Epithelial cell of proximal tubule (primary cell): ENCODE measurements at places on chromosomes 3 and 15. TPM values are rescaled to one million over a fixed set of nuclear protein-coding genes. Genes with fewer than 3 reads are reported as not detected.

DNA sequence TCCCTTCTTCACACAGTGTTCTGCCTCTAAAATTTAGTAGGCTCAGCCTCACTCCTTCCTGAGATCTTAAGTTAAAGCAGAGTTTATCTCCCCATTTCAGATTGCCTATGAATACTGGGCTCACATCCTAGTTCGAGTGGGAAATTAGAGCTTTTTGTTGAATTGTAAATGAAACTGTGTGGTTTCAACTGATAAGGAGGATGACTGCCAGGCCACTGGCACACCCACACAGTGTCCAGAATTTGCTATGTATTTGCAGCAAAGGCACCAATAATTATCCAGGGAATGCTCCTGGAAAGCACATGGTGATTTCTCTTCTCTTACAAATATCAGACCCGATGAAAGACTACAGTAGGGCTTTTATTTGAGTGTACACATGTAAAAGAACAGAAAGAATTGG, 308.1 kb upstream of the COL8A1 start:
- DNase-seq, result no peak

The TGFBR2 gene
- total RNA-seq, result 53.4 and 55.7 TPM in 2 replicates

GRCh38 chr15:77053709-77054108, 17.2 kb downstream of the TSPAN3 start:
- no peak for DNase-seq

- DNase-seq, result no peak
Observed at GRCh38 chr15:72833561-72833960, 50.0 kb upstream of the ADPGK start.

DNA sequence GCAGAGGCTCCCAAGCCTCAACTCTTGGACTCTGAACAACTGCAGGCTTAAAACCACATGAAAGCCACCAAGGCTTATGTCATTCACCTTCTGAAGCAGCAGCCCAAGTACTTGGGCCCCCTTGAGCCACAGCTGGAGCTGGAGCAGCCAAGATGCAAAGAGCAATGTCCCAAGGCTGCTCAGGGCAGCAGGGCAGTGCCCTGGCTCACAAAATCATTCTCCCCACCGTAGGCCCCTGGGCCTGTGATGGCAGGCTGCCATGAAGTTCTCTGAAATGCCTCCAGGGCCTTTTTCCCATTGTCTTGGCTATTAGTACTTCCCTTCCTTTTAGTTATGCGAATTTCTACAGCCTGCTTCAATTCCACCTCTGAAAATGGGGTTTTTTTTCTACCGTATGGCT, 83.4 kb downstream of the DCLK3 start:
- no peak for DNase-seq

The MYO5C gene
- total RNA-seq, result 16.9 and 22.3 TPM in 2 replicates

- no peak for DNase-seq
Observed at GRCh38 chr15:80188251-80188650, 35.5 kb downstream of the FAH start.

The CLDN18 gene
- total RNA-seq, result not detected in 2 replicates

The CSTA gene
- not detected in 2 replicates for total RNA-seq

DNA sequence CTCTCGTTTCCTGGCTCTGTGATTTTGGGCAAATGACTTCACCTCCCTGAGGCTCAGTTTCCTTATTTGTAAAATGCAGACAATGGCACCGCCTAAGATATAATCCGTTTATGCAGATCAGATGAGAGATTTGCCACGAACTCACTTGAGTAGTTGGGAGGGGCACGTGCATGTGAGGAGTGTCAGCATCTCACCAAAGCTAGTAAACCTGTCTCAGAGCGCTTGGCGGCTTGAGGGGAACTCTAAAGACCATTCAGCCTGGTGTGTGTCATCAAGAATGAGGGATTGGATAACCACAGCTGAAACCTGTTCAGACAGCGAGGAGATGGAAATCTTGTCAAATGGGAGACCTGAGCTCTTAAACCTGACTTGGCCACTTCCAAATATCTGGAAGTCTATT, 48.7 kb downstream of the BDH1 start:
- no peak for DNase-seq

DNA sequence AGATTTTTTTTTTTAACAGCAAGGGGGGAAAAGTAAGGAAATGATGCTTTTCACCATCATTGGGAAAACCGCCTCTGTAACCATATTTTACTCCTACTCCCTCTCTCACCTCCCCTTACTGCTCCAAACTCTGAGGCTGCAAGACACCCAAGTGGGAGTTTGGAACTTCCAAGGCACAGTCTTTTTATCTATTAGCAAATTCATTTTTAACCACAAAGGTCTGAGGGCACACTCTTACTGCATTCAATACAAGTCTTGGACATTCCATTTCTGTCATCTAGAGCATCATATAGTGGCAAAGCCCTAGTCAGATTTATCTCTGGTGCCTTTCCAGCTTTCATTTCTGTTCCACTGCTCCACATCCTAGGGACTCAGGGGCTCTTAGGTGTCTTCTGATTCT, 13.2 kb downstream of the FAM162A start:
- DNase-seq, result no peak
